H9 (cell line): ENCODE measurements at places on chromosomes 1 and 21.

GRCh38 chr21:36087362-36088138, 17.7 kb downstream of the CBR1 start:
- DNase-seq, result peak; percentile 54

- DNase-seq, result no peak
These were observed 17.4 kb downstream of the ADARB1 start for GRCh38 chr21:45091550-45092322.

DNA sequence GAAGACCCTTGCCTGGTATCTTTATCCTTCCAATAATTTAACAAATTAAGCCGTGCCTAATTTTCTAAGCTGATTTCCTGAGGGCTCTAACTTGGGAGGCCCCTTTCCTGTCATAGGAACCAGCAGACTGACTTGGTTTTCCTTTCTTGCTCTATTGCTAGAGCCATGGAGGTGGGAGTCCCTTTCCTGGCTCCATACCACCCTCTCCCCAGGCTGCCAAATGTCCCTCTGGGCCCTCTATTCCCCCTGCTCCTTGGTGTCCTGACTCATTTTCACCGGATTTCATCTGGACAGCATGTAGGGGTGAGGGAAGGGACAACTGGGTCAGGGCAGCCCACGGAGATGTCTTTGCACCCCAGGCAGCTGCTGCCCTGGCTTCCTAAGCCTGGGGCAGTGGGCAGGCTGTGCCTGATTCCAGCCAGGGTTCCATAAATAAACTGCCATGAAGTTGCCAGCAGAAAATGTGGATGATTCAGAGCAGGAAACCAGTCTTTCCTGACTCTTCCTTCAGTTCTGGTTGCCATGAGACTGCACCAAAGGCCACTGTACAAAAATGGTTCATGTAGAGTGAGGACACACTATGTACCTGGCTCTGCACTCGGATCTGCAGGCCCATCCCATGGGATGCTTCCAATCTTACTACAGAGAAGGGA, 38.0 kb upstream of the SERBP1 start:
- no peak for DNase-seq

- no peak for DNase-seq
These were observed 51.9 kb upstream of the CD34 start for GRCh38 chr1:207962716-207963426.

DNA sequence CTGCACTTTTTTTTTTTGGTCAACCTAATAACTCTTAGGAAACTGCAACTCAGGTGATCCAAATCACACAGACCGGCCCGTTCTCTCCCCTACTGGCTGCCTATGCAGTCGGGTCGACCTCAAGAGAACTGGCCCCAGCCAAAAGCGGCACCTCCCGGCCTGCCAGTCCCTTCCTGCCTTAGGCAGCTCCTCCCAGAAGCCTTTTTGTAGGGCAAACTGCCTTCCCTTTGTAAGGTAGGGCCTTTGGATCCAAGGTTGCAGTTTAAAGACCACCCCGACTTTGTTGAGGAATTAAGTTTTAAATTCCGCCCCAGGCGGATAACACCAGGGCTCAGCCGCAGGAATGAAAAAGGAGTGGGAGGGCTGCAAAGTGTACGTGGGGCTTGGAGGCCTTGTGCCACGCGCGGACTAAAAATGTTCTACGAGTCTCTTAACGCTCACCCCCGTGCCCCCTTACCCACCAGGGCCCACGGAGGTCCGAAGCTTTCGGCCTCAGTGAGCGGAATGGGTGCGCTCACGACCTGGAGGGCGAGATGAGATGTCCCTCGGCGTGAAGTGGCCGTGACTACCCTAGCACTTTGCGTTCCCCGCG, 642 bp upstream of the ST3GAL3 start:
- DNase-seq, result peak; percentile 72
